ENCODE measurements at places on chromosomes 13 and 19. TPM values are rescaled to one million over a fixed set of nuclear protein-coding genes. Genes with fewer than 3 reads are reported as not detected.

Gene MIER2
- 6.2 TPM for total RNA-seq

Gene VMAC
- 3.7 TPM for total RNA-seq

Gene C19orf85
- total RNA-seq: not detected

Gene C19orf67
- not detected for total RNA-seq

Gene ZNF66
- total RNA-seq: 13.4 TPM

Gene GNG7
- total RNA-seq: 26.8 TPM

Gene SMIM24
- 0.46 TPM for total RNA-seq

Gene ZNF331
- total RNA-seq: 20.3 TPM

Gene ETFB
- 54.9 TPM for total RNA-seq

Measured in diencephalon (tissue), 1 donor.